ENCODE measurements at places on chromosomes 1 and 21.

DNA sequence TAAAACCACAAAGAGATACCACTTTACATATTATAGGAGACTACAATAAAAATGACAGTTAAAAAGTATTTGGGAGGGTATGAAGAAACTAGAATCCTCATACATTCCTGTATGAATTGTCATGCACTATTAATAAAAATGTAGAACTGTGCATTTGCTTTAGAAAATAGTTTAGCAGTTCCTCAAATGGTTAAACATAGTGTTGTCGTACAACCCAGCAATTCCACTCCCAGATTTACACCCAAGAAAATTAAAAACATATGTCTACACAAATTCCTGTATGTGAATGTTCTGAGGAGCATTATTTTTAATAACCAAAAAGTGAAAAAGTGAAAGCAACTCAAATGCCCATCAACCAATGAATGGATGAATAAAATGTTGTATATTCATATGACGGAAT is 23.1 kb upstream of the PDE4B start:
- no peak for DNase-seq

- DNase-seq = no peak
Observed at GRCh38 chr1:22738522-22738921, 27.9 kb downstream of the EPHB2 start.

GRCh38 chr1:156652131-156652991 is 10.4 kb downstream of the BCAN start:
- no peak for DNase-seq

DNA sequence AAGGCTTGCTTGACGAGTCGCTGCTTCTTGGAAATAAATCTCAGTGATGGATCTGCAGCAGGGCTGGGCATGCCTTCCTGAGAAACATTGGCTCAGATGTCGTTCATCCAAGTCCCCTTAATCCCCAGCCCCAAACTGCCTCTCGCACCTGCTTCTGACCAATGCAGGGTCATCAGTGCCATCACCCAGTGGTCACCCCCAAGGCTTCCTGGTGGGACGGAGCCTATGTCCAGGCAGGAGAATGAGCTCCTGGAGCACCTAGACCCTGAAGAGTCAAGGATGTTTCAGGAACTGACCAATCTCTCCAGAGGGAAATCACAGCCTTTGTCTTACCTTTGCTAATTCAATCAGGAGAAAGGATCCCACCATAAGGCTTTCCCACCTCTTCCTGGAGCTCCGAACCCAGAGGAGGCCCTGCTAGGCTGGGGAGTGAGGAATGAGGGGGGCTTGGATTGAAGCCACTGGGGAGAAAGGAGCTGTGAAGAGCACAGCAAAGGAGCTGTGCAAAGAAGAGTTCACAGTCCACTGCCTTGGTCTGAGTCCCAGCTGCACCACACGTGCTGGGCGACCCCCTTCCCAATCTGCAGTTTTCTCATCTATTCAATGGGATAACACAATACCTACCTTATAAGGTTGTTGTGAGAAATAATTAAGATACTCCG is 416.1 kb downstream of the NPHP4 start:
- no peak for DNase-seq

DNA sequence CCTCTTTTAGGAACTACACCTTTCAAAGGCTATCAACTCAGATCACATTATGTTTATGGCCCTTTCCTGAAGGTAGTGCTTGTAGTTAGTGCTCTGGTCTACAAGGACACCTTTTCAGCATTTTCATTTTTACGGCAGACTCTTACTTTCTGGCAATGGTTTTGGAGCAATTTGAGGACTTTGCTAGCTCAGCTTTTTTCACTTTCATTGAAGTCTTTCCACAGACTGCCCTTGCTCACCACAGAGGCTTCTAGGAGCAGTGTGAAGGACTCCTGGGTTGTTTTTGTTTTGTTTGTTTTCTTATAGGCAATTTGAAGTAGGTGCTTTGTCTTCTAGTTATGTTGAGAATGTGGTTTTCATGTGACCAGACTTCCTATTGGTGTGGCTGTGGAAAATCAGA is 43.1 kb downstream of the CD55 start:
- no peak for DNase-seq

GRCh38 chr1:148357037-148357436 is 126.1 kb downstream of the PPIAL4G start:
- no peak for DNase-seq

All from SHP77 treated with DMSO at 0.1 percent for 48 hours (cell line).